RPMI7951 (cell line): ENCODE measurements at places on chromosomes 11 and 22. TPM values are rescaled to one million over a fixed set of nuclear protein-coding genes. Genes with fewer than 3 reads are reported as not detected.

DNA sequence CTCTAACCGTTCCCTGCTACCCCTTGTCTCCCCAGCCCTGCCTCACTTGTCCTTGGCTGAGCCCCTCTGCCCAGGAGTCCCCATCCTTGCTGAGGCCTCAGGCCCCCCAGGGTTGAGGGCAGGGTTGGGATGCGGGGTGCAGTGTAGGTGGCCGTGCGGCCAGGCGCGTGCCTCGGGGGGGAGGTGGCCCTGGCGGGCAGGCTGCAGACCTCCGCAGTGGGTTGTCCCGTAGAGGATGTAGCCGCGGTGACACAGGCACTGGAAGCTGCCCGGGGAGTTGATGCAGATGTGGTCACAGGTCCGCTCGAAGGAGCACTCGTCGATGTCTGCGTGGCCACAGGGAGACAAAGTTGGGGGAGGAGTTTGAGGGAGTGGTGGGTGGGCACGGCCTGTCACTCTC, 41.9 kb upstream of the TTLL12 start:
- DNase-seq, result no peak

DNA sequence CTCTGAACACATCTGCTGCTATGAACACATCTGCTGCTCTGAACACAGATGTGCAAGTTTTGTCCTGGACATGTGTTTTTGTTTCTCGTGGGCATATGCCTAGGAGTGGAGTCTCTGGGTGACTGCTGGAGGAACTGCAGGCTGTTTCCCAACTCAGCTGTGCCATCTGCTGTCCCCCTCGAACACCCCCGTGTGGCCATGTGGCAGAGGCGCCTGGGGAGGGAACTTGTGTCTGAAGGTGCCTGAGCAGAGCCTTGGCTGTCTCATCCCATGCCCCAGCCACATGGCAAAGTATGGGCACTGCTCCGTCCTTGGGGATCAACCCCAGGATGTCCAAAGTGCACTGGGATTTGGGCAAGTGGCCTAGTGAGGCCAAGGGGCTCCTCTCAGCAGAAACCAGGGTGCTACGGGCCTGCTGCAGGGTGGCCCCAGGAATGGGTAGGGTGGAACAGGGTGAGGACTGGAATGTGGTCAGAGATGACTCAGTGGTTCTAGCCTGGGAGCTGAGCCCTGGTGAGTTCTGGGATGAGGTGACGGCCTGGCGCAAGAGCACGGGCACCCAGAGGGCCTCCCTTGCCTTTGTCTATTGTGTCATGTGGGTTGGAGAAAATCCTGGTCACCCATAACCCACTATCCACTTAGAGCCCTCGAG, 14.7 kb downstream of the GATD1 start:
- DNase-seq, result peak; percentile 85

The BDNF gene
- 4.8 and 4.9 TPM in 2 replicates for total RNA-seq

DNA sequence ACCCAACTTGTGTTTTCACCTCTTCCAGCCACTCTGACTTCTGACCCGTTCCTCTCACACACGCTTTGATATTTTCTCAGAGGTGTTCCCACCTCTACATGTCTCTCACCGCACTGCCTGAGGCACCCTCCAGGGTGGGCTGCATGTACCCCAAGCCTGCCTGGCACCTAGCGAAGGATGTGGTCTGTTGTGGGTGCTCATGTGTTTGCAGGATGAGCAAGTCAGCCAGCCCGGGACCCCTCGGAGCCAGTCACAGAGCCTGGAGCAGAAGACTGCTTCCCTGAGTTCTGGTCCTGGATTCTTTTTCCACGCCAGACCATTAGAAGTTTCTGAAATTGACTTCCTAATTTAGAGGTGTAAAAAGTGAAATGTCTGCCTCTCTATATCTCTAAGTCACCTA, 3.8 kb downstream of the GTSE1 start:
- DNase-seq, result no peak

- peak; percentile 79 for DNase-seq
Observed at GRCh38 chr22:20981787-20982562, at the start of gene LZTR1. LZTR1 (plus strand) TSS chr22:20982297; CDS start chr22:20982372, 75 bp downstream.
